DND-41 (cell line): ENCODE measurements at places on chromosomes 7 and 10.

DNA sequence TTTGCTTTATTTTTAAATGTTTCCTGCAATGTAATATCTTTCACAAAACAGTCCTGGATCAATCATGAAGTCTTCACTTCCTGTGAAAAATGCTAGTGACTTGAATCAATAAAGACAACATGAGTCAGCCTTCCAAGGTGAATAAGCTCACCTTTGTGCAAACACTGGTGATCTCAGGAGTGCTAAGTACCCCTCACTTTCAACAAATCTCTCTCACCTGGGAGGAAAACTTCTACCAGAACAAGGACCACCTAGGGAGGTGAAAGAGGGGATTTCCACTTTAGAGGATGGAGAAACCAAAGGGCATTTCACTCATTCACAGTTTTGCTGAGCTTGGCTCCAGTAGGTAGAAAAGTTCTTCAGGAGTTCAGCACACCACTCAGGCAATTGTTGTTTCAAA, 64.8 kb downstream of the CALD1 start:
- no peak for DNase-seq

DNA sequence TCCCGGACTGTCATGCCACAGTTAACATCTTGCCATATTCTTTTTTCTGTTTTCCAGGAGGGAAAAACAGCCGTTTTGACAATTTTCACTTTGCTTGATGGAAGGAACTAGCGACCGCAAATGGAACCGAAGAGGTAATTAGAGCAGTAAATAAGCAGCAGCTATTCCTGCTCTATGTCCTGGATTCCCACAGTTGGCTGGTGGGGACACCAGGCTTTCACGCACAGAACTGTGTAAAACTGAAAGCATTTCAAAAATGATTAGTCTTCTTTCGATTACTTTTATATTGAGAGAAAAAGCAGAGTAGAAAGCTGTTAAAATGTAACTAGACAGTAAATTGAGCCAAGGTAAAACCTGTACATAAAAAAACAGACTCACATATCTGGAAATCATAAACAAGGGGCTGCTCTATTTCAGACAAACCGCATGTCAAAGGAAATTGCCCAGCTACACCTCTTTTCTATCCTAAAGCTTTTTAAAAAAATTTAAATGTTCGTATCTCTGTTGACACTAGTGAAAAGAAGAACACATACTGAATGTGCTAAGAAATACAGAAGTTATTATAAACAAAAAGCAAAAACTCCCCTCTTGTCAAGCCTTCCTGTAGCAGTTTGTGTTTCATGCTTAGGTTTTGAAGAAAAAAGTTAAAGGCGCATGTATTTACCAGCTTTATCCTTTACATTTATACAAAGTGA, 93.4 kb downstream of the RNF216 start:
- DNase-seq: no peak

- no peak for DNase-seq
These were observed 374.9 kb upstream of the PODXL start for GRCh38 chr7:131931370-131931769.

GRCh38 chr7:28858206-28858605, 99.9 kb downstream of the TRIL start:
- no peak for DNase-seq

GRCh38 chr10:116766837-116767634, 24.7 kb upstream of the HSPA12A start:
- DNase-seq: no peak

GRCh38 chr10:68315582-68315981, 16.3 kb upstream of the HNRNPH3 start:
- no peak for DNase-seq

DNA sequence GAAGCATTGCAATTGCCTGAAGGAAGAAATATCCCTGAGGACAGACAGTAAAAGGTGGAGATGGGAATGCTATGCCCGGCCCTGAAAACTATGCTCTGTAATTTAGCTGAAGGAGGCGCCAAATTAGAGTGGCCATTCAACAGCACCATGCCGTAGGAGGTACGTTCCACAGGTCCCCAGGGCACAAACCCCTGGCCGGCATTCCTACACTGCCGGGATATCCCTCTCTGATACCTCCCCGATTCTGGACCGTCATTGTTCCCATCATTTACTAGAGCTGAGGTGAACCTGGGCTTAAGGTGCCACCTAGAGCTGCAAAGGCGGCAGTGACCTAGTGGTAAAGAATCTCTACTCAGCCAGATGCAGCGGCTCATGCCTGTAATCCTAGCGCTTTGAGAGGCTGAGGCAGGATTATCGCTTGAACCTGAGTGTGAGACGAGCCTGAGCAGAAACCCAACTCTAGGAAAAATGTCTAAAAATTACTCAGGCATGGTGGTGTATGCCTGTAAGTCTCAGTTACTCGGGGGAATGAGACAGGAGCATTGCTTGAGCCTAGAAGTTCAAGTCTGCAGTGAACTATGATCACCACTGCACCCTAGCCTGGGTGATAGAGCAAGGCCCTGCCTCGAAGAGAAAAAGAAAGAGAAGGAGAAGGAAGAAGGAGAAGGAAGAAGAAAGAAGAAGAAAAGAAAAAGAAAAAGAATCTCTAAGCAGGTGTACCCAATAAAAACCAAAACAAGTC, 53.0 kb upstream of the TNKS2 start:
- DNase-seq: no peak

DNA sequence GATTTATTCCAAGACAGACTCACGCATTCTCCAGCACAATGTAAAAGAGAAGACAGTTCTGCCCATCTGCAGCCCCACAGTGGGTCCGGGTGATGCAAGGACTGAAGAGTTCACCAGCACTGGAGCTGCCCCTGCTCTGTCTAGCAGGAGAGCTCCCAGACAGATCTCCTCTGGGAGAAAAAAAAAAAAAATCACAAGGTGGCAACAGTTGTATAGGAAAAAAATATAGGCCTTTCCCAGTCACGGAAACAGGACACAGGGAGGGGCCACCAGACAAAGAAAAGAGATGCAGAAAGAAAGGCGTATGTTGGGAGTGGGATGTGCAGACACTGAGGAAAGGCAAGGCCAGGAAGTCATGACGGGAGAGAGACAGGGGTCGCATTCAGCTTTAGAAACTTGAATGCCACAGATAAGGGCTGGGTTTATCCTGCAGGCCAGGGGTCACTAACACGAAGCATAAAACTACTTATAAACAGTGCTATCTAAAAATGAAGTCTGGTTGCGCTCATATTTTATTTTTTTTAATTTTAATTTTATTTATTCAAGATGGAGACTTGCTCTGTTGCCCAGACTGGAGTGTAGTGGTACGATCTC, 54.1 kb downstream of the FAM171A1 start:
- DNase-seq: no peak

GRCh38 chr7:68823996-68824780, 774.1 kb upstream of the AUTS2 start:
- no peak for DNase-seq

DNA sequence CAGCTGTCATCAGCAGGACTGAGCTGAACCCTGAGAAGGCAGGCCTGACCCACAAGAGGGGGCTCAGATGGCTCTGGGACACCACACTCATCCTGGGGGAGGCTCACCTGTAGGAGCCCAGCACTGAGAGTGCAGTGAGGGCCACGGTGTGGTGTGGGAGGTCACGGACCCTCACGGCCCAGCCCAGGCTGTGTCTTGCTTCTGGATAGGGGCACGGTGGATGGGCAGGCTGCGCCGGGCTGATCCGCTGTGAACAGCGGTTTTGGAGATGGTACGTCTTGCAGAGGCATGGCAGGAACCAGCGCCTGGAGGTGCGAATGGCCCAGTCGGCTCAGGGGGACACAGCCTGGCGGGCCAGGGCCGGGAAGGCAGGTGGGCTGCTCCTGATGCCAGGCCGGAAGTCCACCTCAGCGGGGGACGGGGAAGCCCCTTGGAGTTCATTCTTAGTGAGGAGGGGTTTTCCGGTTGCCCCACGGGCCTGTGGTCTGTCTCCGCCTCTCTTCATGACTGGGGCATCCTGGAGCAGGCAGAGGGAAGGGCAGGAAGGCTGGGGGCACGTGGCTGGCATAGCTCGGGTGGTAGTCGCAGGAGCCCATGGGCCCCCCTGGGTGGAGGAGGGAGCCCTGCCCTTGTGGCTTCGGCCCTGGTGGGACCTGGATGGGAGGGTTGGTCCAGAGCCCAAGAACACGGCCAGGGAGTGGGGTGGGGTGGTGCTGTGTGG, 112.5 kb downstream of the UNCX start:
- DNase-seq: no peak

DNA sequence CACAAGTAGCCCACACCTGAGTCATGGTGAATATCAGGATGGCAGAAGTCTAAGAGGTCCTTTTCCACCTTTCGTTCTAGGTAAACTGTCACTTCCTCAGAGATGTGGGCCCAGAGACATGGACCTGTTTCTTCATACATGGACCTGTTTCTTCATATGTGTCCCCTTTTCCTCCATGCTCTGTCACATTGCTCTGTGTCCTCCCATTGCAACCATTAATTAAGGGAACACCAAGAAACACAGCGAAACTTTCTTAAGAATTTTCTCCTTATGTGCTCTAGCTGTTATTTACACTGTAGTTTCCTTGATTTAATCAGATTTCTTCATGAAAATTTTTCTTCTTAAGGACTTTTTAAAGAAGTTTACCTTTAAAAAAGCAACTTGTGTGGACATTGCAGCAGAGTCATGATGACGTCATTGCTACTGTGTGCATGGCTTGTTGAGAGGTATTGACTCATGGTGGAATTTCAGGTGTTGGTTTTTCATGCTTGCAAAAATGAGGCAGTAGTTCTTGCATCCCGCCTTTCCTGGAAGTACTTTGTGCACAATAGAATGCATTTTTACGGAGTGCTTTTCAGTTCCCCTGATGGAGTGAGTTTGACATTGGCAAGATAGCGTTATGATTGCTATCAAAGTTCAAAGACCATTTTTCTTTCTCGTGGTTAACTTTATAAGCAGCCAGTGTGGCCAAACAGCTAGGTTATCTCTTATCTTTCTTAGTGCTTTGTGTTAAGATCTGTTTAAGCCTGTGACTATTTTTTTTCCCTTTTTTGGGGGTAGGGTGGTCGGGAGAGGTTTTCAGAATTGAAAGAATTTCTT, 37.7 kb downstream of the CFAP58 start:
- no peak for DNase-seq

DNA sequence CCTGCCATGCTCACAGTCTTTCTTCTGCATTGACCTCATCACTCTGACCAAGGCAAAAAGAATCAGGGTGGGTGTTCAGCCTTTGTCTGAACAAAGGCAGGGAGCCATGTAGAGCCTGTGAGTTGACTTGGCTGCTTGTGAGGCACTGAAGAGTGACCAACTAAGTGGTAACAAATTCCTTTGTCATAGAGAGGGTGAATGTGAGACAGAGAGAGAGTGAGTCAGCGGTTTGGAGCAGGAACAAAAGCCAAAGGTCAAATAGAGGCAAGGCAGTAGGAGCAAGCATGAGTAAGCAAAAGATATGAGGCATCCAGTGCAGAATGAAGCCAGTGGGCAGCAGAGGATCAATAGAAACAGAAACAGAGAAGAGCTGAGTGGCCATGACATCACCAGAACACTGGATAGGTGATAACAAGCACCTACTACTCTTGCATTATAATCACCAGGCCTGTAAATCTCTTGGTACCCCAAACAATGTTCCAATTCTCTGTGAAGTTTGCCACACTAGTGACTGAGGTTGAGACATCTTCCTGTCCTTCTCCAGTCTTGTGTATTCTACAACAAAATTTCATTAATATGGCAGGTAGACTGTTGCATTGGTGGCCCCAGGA, 116.2 kb upstream of the LAMB4 start:
- DNase-seq: no peak

GRCh38 chr10:26448706-26449435, 10.7 kb downstream of the APBB1IP start:
- peak; percentile 92 for DNase-seq

GRCh38 chr7:82665966-82666507, 222.5 kb upstream of the CACNA2D1 start:
- DNase-seq: no peak

GRCh38 chr10:114026189-114027040, 17.3 kb upstream of the ADRB1 start:
- DNase-seq: no peak

DNA sequence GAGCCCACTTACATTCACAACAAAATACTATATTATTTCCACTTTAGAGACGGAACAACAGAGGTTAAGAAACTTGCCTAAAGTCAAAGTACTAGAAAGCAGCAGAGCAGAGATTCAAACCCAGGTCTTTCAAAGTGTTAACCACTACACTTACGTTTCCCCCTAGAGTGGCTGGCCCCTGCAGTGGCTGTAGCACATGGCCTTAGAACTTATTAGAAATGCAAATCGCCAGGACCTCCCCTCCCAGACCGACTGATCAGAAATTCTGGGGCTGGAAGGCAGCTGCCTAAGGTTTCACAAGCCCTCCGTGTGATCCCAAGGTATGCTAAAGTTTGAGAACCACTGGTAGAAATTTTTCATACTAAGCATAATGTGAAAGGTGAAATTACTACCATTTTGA, 8.1 kb downstream of the MPP7 start:
- DNase-seq: no peak

- no peak for DNase-seq
These were observed 49.2 kb upstream of the R3HCC1L start for GRCh38 chr10:98085238-98085637.

- DNase-seq: no peak
These were observed 16.6 kb upstream of the GNA12 start for GRCh38 chr7:2860627-2861133.

DNA sequence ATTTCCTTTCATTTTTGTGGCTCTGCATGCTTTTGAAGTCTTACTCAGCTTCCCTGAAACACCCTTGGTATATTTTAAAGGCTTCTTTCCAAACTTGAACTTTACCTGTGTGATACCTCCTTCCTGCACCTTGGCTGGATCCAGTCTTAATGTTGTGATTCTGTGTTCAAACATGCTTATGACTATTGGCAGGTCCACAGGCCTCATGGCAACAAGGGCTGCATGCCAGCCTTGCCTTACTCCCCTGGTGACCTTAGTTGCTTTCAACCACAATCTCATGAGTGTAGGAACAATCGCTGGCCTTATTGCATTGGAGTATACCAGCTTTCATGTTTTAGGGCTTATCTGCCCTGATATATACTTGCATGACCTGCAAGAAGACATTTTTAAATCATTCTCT, 238.7 kb downstream of the KIF20B start:
- DNase-seq: no peak

GRCh38 chr10:24873281-24873683, 79.1 kb downstream of the PRTFDC1 start:
- no peak for DNase-seq

DNA sequence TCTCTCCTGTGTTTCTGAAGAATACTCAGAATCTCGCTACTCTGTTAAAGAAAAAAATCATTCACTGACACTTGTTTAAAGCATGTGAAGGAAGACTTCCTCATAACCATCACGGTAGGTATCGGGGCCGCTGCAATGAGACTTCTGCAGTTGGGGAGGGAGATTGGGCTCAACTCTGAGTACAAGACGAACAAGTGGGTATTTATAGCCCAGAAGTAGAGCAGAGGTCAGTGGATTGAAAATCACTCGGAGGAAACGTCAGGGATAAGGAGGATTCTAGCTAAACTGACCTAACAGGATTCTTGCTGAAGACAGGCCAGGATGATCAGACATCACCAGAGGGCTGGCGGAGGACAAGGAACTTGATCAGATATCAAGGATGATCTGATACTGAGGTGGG, 33.3 kb downstream of the ITPRIP start:
- no peak for DNase-seq
